Mesenteric fat pad (tissue), 1 donor: ENCODE measurements at places on chromosomes 1 and 21. TPM values are rescaled to one million over a fixed set of nuclear protein-coding genes. Genes with fewer than 3 reads are reported as not detected.

The FAM110D gene
- total RNA-seq, result 6.3 TPM

The DNAI4 gene
- total RNA-seq, result 7.0 TPM

The BRDT gene
- not detected for total RNA-seq

The MMEL1 gene
- 3.2 TPM for total RNA-seq

GRCh38 chr1:15963968-15964648 is 11.8 kb downstream of the ZBTB17 start:
- DNase-seq, result no peak

The INAVA gene
- 0.16 TPM for total RNA-seq

The PTPRC gene
- total RNA-seq, result 65.8 TPM

The DPT gene
- 310 TPM for total RNA-seq

- peak; percentile 33 for DNase-seq
Measured at GRCh38 chr21:46062471-46063211, 35.3 kb upstream of the COL6A2 start.

- no peak for DNase-seq
Measured at GRCh38 chr1:236058141-236058934, 6.6 kb downstream of the NID1 start.

GRCh38 chr1:209653915-209654351 is 1.7 kb upstream of the LAMB3 start:
- no peak for DNase-seq

The INKA2 gene
- total RNA-seq, result 15.4 TPM
